ENCODE measurements at places on chromosomes 4 and X.

DNA sequence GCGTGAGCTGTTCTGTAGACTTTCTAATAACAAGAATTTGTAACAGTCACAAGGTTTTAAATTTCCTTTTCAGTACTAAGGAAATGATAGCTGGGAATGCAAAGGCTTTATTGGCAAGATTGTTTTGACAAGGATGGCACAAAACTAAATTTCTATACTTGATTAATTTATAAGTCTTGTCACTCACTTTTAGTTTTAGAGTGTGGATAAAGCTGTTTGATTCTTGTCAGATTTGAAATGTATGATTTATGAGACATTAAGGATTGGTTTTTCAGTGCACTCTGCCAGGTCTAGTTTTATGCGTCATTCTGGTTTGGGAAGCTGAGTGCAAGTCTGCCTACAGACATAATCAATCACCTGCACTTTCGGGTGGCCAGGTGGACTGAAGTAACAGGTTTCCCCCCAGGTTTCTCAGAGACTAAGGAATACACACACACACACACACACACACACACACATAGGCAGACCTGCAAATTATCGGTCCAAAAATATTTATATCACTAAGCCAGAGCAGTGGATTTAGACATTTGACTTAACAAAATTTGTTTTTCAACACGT lies 9.3 kb downstream of the FHL1 start:
- no peak for DNase-seq

DNA sequence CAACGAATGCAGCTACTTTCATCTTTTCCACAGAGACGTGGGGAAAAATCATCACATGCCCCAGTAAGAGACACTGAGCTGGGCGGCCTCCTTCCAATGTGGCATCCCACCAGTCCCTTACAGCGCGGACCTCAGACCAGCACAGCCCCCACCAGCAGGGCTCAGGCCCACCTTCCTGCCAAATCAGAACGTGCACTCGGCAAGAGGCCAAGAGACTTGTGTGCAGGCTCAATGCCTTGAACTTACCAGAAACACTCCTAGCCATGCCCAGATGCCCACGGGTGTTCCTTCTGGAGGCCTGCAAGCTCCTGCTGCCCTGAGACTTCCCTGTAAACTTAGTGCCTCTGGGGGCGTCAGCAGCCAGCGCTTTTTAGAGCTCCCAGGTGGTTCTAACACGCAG lies 31.2 kb downstream of the WDR1 start:
- DNase-seq = no peak

DNA sequence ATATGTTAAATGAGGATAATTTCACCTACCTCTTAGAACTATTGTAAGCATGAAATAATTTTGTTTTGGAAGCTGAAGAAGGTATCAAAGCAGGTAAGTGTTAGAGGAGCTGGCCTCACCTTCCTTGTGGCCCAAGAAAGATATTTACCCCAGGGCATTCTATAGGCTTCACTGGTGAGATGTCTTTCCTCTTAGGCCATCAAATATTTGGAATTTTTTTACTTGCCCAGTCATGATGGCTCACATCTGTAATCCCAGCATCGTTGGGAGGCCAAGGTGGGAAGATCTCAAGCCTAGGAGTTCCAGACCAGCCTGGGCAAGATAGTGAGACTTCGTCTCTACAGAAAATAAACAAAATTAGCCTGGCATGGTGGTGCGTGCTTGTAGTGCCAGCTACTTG lies 6.1 kb upstream of the SMS start:
- DNase-seq = no peak

GRCh38 chr4:92106816-92107215 lies 196.9 kb upstream of the GRID2 start:
- no peak for DNase-seq

- DNase-seq = no peak
These were observed 94.6 kb downstream of the HPGD start for GRCh38 chr4:174427571-174428140.

- DNase-seq = peak; percentile 15
These were observed 82.2 kb upstream of the VEGFC start for GRCh38 chr4:176874721-176875445.

DNA sequence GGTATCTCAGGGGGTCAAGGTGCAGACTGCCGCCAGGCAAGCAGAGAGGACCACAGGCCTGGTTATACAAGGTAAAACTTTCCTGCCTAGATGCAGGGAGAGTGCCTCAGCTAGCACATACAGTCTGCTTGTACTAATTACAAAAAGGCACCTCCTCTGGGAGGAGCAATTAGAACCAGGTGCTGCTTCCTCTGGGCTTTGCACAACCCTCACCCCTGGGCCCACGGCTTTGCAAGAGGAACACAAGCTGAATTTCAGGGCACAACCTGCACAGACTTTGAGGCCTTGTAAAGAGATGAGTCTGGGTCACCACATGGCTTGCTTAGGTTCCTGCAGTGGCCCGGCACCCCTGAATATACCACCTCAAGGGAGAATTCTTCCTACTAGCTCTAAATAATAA lies 9.2 kb upstream of the CITED1 start:
- no peak for DNase-seq

DNA sequence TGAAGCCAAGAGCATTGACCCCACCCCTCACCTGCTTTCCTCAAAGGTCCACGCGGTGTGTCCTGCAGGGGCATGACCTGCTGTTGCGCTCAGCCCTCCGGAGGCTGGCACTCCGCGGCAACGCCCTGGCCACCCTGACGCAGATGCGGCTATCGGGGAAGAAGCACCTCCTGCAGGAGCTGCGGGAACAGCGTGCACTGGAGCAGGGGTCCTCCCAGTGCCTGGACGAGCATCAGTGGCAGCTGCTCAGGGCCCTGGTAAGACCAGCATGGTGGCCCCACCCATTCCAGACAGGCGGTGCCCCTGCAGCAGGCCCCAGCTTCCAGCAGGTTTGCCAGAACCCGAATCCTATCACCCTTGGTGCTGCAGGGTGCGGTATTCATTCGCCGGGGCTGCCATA lies 86.0 kb downstream of the EVC start:
- DNase-seq = no peak

GRCh38 chr4:2932321-2932950 lies 30.8 kb downstream of the NOP14 start:
- DNase-seq = no peak
